Nucleus accumbens (tissue), 56 donors: ENCODE measurements at places on chromosomes 13 and 19.
A peak's percentile ranks its signal among the peaks of the same experiment; 100 is the strongest.

DNA sequence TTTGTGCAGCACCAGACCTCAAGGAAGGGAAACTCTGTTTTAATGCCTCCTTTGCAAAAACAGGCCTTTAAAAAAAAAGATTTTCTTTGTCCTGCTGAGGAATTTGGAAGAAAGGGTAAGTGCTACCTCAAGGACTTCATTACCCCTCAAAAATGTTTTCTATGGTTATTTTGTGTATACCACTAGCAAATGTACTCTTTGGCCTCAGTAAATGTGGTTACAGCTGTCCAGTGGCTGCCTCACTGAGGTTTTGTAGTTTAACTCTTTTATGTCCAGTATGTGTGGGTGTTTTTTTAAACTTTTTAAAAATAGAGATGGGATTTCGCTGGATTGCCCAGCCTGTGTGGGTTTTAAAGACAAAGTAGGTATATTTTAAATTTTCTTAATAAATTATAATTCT lies 42.2 kb upstream of the TSC22D1 start:
- no peak for DNase-seq

GRCh38 chr13:40377783-40378182 lies 288.7 kb downstream of the FOXO1 start:
- DNase-seq = no peak

GRCh38 chr13:73325723-73326558 lies 267.1 kb downstream of the KLF5 start:
- no peak for DNase-seq

DNA sequence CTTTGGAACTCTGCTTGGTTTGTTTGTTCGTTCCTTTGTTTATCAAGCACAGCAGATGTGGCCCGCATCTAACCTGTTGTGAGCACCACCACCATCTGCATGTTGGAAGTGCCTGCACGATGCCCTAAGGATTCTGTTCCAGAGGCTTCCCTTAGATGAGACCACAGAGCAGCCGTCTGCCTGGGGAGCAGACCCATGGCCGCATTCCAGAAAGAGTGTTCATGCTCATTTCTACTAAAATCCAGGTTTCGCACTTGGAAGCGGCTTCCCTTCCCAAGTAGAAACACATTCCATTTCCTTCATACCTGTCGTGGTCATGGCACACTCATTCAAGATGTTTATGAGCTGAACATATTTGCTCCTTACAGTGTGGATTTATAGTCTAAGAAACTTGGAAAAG lies 27.2 kb downstream of the COL4A2 start:
- DNase-seq = no peak

DNA sequence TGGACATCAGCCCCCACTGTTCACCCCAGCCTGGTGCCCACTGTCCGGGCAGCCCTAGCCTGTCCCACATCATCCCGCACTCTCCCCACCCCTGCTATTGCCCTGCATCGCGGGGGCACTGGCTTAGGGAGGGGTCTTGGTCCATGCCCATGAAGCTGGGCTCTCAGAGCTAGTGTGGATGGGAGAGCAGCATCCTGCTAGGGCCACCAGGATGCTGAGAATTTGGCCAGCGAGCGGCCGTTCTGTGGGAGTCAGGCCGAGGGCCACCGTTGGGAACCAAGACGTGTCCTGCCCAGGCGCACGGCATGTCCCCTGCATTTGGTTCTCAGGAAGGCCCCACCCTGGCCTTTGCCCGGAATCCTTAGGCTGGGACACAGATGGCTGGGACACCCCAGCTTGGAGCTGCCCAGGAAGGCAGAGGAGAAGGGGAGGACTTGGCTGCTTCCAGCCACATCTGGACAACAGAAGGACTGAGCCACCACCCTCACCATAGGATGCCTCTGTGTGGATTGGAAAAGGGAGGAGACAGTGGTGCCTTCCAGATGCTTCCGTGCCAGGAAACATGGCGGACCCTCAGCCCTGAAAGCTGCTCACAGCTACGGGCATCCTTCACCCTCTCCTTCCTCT lies 14.6 kb downstream of the ADGRE5 start:
- DNase-seq = no peak

DNA sequence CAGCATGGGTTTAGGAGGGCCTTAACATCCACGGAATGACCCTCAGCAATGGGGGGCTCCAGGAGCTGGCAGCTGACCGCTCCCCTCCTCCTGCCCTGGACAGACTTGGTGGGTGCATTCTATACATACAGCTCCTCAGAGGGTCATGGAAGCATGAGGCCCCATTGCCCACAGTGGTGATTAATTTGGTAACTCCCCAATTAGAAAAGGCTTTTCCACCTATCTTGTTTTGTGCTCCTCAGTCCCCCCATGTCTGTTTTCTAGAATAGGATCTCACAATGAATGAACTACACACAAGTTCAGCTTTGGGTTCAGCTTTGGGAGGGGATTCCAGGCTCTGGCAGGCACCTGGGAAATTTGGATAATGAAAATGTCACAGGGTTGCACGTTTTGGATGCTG lies 707.8 kb downstream of the UQCRFS1 start:
- DNase-seq = no peak

DNA sequence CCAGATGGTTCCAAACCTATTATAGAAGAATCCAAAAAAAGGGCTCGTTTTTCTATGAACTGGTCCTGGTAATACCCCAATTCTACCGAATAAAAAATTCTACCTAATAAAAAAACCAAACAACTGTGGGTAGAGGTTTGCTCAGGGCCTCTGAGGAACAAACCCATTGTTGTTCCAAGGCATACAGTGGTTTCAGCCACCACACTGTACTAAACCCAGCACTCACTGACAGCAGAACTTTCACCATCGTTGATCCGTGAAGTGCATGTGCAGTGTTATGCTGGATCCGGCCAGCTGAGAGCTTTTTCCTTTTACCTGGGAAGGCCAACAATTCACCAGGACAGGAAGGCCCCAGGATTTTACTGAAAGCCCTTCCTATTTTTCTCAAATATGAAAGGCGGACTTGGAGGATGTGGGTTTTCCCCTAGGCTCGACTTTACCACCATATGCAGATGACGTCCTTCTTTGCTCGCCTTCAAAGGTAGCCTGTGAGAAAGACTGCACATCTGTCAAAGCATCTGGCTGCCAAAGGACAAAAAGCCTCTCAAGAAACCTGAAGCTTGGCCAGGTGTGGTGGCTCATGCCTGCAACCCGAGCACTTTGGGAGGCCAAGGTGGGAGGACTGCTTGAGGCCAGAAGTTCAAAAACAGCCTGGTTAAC lies 7.2 kb upstream of the PABPC3 start:
- no peak for DNase-seq

DNA sequence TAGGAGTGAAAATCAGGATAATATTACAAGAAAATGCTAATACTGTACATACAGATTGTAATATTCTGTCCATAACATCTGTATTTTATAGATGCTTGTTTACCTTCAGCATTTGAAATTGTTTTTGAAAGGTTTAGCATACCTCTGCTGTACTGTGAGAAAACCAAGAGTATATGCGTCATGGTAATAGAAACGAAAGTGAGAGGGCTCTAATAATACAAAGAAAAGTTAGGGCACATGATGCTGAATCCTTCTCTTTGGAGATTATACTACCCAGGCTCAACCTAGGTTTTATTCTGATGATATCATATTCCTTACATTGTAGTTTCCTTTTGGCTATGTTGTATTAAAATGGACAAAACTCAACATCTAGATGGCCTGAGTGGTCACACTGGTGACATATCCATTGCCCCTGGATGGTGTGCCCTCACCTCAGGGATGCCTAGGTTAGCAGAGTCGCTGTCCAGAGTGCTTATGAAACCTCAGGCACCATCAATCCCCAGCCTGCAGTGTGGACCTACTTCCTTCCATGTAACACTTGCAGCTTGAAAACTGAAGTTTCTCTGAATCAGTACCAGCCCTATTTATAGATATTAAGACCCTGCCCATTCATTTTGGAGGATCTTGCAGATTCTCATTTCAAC lies 253.7 kb downstream of the KCTD12 start:
- no peak for DNase-seq

- DNase-seq = no peak
Measured at GRCh38 chr13:84744203-84744602, 861.9 kb upstream of the SLITRK1 start.

DNA sequence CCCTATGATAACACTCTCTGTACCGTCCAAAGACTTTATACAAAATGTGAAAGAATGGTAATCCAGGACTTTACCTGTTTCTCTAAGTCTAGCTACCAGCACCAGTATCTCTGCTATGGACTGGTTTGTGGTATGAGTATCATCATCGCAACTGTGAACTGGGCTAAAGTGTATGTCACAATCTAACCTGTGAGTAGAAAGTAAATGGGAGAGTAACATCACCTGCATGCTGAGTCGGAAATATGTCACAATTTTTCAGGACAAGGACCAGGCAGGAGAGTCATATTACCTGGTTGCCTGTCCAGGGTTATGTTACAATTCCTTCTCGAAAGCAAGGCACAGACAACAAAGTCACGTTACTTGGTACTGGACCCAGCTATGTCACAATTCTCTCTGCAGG lies 5.1 kb upstream of the ZNF43 start:
- DNase-seq = no peak

DNA sequence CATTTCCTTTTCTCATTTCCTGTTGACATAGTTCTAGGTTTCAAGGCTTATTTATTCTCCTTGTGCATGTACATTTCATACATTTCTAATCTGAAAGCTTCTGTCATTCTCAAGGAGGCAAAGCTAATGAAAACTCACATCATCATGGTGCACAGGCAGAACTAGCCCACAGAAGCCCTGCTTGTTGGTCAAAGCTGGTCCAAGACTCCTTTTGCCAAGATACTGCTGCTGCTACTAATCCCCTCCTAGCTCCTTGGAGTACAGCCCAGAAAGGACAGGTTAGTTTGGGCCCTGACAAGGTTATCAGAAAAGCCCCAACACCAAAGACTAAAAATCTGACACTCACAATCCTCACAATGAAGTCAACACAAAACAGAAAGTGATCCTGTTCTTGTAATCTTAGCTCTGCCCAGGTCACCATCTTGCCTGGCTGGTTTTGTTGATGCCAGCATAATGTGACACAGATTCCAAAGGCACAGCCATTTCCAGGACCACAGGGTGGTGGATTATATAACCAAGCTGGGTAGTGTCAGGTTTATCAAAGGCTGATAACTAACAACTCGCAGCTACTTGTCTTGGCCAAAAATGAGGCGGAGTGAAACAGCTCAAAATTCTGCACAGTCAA lies 417.4 kb downstream of the NDFIP2 start:
- no peak for DNase-seq

- no peak for DNase-seq
Measured at GRCh38 chr13:22009500-22009899, 338.6 kb downstream of the FGF9 start.

DNA sequence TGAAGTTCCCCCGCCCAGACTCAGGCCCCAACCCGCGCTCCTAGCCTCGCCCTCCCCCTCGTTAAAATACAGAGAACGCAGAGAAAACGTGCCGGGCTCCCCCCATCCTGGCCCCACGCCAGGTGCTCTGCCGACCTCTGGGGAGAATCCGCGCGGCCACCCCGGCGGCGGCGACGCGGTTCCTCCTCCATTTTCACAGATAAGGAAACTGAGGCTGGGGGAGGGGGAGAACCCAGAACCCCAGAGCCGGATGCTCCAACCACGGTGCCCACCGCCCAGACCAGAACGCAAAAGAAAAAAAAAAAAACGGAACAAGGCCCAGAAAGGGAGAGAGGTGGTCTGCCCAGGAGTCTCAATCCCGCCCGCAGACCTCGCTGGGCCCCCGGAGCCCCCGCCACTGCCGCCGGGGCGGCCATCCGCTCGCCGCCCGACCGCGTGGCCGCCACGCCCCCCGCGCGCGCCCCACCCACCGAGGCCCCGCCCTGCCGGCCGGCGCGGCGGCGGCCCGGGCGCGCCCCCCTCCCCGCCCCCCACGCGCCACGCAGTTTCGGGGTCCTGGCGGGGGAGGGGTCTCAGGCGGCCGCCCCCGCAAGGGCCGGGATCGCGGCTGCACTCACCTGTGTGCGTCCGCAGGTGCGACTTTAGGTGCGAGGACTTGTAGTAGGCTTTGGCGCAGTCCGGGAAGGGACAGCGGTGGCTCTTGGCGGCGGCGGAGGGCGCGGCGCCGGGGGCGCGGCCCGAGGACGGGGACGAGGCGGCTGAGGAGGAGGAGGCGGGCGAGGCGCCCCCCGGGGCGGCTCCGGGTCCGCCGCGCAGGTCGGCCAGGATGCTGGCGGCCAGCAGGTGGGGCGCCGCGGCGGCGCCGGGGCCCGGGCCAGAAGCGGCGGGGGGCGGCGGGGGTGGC lies 703 bp downstream of the KLF16 start:
- no peak for DNase-seq

DNA sequence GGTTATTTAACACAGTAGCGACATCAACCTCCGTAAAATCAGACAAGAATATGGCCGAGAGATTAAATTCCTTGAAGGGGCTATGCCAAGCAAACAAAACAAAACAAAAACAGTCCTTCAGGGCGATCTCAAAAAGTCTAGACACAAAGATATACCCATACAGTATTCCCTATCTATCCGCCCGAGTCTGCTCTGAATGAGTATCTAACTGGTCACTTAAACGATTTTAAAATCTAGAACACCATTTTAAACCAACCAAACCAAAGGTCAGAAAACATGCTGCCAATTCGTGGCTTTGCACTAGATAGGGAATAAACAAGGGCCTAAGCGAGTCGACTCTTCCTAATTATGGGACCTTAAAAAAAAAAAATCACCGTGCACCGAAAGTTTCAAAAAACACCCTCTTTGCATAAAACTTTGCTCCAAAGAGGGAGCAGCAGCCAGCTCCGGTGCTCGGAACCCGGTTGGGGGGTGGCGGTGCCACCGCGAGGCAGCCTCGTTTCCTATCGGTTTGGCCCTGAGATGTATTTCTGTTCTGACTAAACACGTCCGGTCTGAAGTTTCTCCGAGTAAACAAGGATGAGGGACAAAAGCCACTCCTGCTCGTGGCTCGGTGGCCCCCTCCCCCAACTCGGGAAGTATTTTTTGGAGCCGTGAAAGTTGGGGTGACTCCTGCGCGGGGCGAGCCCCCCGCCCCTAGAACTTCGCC lies 1.8 kb downstream of the HMGB1 start:
- peak; percentile 77 for DNase-seq

DNA sequence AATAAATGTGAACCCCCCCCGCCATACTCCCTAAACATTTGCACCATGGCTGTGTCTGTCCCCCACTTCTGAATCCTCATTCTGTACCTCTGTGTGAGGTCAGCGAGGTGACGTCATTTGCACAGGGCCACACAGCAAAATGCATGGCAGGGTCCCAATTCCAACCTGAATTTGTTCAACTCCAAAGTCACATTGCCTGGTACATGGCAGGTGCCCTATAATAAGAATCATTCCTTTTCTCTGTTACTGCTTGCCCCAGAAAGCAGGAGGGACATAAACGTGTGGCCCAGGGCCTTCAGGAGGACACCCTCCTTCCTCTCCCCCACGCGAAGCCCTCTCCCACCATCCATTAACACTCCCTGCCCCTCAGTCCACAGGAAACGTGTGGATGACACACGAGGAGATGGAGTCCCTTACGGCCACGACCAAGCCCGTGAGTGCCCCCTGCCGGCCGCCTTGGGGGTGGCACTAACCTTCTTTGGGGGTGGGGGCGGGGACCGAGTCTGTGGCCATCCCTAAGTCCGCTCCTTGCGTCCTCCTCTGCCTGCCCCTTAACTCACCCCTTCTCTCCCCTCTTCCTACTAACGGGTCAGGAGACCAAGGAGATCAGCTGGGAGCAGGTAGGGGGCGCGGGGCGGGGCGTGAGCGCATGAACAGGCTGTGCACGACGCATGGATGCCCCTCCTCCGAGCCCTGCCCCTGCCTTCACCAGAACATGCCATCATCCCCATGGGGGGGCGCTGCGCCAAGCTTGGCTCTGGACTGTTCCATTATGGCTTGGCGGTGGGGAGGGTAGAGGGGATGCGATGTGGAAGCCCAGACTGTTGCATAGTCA lies 9.4 kb downstream of the HRC start:
- DNase-seq = no peak
